Stimulated activated CD8-positive, alpha-beta memory T cell treated with anti-CD3 and anti-CD28 coated beads, Interleukin-4, amount 100 ng/mL, for 48 hours (primary cell): ENCODE measurements at places on chromosomes 4 and X.
A peak's percentile ranks its signal among the peaks of the same experiment; 100 is the strongest.

- DNase-seq, result no peak
Observed at GRCh38 chr4:37968747-37969146, 8.5 kb downstream of the PTTG2 start.

GRCh38 chrX:44099366-44099765 lies 126.2 kb upstream of the NDP start:
- no peak for DNase-seq

GRCh38 chrX:19270727-19271126 lies 73.0 kb upstream of the PDHA1 start:
- no peak for DNase-seq

- no peak for DNase-seq
Observed at GRCh38 chr4:184757810-184758209, 23.9 kb upstream of the CENPU start.

DNA sequence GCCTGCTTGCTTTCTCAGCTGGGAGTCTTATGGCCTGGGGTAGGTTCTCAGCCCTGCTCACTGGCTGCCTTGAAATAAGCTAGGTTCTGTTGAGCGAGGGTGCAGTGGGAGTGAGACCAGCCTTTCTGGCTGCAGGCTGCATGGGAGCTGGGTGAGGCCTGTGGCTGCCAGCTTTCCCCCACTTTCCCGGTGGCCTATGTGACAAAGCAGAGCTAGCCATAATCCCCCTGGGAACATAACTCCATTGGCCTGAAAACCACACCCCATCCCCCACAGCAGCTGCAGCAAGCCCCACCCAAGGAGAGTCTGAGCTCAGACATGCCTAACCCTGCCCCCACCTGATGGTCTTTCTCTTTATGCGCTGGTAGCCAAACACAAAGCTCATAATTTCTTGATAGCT lies 118.9 kb downstream of the KLHL4 start:
- DNase-seq, result no peak

DNA sequence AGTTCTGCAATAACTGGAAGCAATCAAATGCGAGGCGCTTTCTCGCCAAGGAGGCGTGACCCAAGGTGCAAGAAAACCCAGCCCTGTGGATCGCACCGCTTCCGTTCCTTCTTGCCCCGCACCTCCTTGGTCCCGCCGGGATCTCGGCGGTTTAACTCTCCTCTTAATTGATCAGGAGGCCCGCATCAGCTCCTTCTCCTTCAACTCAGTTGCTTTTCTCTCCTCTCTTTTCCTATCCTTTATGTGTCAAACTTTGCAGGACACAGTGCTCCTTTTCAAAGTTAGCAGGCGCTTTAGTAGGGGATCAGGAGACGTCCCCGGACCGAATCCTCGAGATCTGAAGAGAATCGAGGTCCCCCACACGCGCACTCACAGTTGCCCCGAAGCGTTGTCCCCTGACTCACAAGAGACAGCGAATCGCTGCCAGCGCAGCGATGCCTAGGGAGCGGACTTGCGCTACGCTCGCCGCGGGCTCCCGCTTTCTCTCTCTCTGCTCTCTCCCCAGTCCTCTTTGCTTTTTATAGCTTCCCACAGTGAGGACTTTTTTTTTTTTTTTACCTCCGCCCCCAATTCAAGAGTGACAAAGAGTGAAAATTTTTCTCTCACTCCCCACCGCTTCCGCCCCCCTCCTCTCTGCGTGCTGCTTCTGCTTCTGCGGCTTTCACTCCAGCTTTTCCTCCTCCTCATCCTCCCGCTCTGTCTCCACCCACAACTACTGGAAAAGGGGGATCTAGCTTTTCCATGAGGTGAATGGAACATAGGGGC lies at the start of gene DKK2:
DKK2 (minus strand) TSS at position 495 of the 765 bp plus-strand sequence. CDS start 722 bp downstream, outside the sequence.
- peak; percentile 27 for DNase-seq

- DNase-seq, result no peak
Observed at GRCh38 chr4:1366371-1367229, 19.6 kb downstream of the UVSSA start.

- no peak for DNase-seq
Observed at GRCh38 chr4:81330018-81330417, 115.0 kb upstream of the PRKG2 start.

GRCh38 chrX:134971926-134972325 lies 18.9 kb upstream of the SMIM10 start:
- DNase-seq, result no peak

DNA sequence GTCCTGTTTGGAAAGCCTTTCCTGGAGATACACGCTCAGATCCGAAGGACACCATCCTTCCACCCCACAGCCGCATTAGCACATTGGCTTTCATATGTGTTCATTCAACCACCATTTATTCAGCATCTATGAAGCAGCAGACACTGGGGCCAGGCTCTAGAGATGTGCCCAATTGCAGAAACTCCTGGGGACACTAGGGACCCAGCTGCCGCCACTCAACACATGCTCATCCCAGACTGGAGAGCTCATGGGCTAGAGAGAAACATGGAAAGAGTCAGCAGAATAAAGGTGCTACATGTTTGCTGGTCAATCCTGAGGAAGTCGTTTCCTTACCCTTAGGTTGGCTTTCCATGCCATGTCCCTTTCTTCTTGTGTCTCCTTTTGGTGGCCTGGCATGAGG lies 7.6 kb downstream of the CTAG1A start:
- no peak for DNase-seq

- DNase-seq, result no peak
Observed at GRCh38 chrX:34560180-34560579, 96.9 kb downstream of the TMEM47 start.

GRCh38 chr4:124090021-124090420 lies 622.5 kb downstream of the ANKRD50 start:
- no peak for DNase-seq

DNA sequence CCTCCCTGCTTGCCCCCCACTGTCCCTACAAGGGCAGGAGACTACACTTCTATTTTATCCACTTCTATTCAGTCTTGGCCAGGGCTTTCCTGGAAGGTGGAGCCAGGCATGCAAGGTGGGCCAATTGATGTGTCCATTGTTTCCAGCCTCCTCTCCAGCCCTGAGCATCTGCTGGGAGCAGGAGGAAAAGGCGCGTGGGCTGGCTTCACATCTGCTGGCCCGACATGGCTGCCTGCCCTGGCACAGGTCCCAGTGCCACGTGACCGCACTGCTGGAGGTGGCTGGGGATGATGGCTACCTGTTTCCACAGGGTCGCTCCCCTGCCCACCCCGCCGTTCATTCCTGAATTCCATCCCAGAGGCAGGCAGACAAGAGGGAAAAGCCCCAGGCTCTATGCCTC lies 247.7 kb downstream of the AFAP1 start:
- DNase-seq, result no peak

DNA sequence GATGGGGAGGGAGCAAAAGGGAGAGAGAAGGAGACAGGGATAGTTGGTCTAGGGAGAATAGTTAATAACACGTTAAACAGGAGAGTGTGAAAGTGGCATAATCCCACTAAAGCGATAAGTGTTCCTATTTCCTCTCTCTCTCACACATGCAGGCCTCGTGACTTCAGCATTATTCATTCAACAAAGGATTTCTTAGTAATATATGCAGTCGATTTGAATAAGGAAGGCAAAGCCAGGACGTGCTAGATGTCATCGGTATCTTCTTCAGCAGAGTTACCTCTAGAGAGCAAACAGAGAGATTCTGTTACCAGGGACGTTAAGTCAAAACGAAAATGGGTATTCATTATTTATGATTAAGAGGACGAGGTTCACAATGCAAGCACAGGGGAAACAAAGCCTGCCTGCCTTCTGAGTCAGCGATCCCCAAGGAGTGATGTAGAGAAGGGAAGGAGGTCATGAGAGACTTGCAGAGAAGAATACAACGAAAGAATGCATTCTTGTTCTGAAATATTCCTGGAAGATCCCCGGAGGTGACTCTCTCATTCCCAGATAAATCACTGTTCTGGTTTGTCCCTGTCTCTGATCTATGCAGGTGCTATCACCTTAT lies 1048.4 kb downstream of the NLGN4X start:
- no peak for DNase-seq

GRCh38 chr4:10924274-10924673 lies 239.7 kb upstream of the CLNK start:
- no peak for DNase-seq

GRCh38 chr4:63430105-63430504 lies 979.1 kb downstream of the TECRL start:
- DNase-seq, result no peak

DNA sequence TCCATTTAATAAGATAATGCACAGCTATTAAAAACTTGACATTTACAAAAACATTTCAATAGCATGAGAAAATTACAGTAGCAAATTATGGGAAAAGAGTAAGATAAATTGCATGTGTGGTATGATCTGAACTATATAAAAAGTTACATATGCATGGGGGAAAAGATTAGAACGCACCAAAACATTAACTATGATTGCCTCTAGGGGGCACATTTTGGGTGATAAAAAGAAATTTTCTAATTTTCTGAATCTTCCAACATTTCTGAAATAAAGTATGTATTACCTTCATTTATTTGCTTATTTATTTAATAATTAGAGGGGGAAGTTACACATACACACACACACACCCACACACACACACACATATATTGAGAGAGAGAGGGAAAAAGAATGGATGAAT lies 19.6 kb upstream of the KDM5C start:
- no peak for DNase-seq

DNA sequence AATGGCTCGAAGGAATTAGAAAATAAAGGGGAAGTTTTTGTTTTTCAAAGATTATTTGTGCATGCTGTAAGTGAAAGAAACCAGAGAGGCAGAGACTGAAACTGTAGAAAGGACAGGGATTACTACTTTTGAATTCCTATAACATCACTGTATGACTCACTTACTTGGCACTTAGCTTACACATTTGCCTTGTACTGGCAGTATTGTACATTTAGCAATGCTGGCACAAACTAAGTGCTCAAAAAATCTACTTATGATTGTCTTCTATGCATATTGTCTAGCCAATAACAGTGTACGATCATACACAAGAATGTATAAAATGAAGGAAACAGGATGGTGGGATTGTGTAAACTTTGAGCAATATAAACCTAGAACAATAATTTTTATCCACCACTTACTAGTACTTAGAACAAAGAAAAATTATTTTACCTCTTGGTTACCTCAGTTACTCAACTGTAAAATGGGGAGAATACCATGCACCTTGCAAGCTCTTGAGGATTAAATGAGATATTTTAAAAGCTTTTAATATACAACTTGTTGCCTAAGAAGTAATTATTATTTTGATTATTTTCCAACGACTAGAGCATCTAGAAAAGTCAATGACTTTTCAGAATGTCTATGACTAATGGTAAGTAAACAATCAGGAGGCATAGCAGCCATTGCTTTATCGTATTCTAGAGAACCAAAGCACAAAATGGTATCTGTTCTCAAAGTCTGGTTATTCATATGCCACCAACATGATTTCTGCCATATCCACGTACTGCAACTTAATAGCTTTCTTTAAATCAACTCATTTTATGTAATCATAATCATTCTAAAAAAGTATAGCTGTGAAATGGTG lies 4.7 kb downstream of the FAM120C start:
- no peak for DNase-seq

- DNase-seq, result no peak
Observed at GRCh38 chrX:54076903-54077302, 32.6 kb upstream of the PHF8 start.

DNA sequence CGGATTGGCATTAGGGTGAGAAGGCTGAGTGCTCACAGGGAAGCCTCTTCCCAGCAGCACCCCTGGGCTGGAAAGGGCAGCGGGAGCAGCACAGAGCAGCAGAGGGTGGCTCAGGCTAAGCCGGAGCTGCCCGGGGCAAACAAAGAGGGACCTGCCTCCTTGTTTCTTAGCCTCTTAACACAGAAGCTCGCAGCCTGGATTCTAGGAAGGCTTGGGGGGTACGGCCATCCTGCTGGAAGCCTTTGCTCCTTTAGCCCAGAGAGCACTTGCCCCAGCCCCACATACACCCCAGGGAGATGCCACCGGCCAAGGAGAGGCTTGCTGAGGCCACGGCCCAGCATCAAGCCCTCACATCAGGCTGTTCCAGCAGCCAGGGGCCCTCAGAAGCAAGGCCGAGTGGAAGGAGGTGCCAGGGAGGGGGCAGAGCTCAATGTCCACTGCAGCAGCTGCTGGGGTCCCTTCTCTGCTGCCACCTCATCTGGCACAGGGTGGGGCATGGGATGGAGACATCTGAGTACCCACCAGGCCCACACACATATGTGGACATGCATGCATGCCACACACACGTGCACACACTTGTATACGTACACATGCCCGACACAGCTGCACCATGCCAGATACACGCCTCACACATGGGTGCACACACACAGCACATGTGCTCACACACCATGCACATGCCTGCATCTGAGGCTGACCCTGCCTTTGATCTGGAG lies 20.3 kb upstream of the SPON2 start:
- peak; percentile 20 for DNase-seq

GRCh38 chr4:164700471-164700870 lies 53.5 kb upstream of the SMIM31 start:
- peak; percentile 26 for DNase-seq

DNA sequence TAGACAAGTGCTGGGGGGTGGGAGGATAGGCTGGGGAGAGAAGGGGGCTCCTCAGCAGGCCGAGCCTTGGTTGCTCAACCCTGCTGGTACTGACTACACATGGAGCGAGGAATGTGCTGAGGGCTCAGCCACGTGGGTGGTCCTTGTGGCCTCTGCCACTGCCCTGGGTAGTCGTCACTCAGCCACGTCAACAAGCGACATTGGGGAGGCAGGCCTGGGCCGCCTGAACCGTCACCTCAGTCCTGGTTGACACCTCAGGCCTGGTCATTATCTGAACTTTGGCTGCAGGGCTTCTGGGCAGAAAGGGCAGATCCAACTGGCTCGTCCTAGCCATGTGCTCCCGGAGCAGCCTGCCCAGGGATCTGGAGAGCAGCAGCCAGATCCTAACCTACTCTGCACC lies 62.7 kb upstream of the GDPD2 start:
- no peak for DNase-seq

- no peak for DNase-seq
Observed at GRCh38 chr4:54487491-54487890, 170.3 kb upstream of the KIT start.

GRCh38 chr4:108965016-108965415 lies 202.2 kb upstream of the ETNPPL start:
- DNase-seq, result no peak

GRCh38 chrX:24859211-24859841 lies 156.4 kb downstream of the ARX start:
- DNase-seq, result no peak

DNA sequence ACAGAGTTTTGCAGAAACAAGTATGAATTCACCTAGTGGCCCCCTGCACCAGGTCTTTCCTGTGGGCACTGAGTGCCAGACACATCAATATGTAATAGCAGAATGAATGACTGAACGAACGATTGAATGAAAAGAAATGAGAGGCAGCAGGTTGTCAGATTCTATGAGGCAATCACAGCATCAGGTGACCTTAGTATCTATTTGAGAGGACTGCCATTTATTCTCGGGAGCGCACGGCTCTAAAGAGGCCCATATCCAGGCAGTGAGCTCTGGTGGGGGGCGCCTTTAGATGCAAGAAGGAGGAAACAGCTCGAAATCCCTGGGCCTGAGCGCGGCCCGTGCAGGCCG lies 528 bp upstream of the SLC25A4 start:
- no peak for DNase-seq

DNA sequence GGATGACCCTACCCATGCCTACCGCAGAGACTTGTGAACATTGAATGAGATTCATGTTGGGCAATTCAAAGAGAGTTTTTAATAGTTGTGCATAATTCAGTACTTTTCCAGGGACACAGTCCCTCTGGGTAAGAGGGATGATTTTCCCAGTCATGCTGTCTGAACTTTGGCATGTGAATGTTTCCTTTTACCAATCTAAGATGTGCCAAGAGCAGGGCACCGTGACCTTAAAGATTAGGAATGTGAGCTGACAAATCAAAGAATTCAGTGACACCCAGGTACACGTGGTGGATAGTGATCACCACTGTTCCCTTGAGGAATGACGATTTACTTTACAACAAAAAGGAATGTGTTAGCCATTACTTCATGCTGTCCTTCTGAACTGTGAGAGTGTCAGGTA lies 515.6 kb downstream of the PPARGC1A start:
- DNase-seq, result no peak
